ENCODE measurements at places on chromosomes 16 and 17.

DNA sequence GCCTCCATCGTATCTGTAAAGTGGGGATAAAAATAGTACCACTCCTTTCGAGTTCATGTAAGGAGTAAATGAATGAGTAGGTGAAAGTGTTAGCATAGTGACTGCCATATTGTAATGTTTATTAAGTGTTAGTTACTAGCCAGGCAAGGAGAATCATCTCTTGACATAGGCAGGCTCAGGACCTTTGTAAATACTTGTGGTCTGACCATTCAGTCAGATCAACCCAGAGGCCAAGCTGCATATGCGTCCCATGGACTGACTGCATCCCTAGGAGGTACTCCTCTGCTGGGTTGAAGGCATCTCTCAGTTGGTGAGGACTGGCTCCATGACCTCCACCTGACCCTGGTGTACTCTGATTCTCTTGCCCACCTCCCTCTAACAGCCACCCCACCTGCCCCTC lies 40.5 kb upstream of the CDRT4 start:
- DNase-seq: no peak

GRCh38 chr17:2250140-2251095 lies 53.2 kb downstream of the SMG6 start:
- DNase-seq: no peak

DNA sequence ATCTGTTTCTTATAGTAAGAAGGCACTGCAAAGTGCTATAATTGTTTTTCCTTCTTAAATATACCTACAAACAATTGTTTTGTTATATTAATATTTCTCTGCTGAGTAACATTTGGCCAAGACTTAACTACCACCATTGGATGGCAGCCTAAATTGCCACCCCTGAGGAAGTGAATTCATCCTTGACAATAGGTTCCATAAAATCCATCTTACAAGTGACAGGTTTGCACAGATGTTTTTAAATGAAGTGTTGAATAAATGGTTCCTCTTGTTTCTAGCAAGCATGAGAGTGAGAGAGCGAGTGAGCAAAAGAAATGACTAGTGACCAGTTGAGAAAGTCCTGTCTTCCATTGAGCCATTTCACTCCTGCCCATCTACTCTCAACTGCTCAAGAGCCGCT lies 8.3 kb upstream of the MPHOSPH6 start:
- no peak for DNase-seq

DNA sequence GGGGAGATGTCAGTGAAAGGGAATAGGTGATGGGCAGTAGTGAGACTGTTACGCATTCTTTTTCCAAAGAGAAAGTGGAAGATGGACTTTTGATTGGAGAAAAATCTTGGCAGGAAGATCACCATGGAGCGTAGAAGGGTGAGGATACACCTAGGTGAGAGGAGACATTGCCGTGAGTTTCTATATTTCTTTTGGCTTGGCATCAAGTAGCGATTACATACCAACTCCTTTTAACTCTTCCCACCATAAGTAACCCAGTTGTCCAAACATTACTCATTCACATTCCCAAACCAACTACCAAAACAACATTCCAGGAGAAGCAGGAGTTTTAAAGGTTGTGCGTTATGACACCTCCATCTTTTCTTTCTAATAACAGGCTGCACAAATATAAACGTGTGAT lies 10.7 kb upstream of the KRT28 start:
- no peak for DNase-seq

- DNase-seq: no peak
These were observed 32.0 kb upstream of the TOX3 start for GRCh38 chr16:52578829-52579498.
